ENCODE measurements at places on chromosomes 16 and 17.

DNA sequence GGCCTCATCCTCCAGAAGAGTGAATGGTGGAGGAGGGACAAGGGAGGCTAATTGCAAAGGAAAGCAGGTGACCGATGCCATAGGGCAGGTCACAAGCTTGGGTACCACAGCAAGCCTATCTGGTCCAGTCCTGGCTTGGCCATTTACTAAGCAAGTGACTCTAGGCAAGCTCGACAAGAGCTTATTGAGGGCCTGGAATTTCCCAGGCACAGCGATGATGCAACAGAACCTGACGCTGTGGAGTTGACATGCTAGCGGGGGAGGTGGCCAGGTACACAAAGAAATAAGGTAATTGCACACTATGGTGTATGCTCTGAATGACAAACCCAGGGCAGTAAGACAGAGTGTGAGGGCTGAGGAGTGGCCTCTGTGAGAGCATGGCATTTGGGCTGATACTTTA lies 98.5 kb downstream of the PGS1 start:
- no peak for DNase-seq

- no peak for DNase-seq
Observed at GRCh38 chr17:20092973-20093626, 83.9 kb downstream of the SPECC1 start.

DNA sequence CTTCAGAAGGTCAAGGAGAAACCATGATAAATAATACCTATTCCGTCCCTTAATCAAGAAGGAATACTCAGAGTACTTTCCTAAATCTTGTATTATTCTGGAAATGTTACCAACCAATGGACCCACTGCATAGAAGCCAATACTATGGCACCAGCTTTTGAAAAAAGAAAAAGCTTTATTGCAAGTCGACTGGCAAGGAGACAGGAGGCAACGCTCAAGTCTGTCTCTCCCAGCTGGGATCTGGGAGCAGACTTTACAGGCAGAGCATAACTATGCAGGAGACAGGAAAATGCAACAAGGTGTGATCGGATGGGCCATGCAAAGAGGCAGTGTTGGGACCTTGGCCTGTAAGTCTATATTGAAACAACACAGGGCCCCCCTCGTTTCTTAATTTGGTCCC lies 132.4 kb downstream of the CHD9NB start:
- no peak for DNase-seq

DNA sequence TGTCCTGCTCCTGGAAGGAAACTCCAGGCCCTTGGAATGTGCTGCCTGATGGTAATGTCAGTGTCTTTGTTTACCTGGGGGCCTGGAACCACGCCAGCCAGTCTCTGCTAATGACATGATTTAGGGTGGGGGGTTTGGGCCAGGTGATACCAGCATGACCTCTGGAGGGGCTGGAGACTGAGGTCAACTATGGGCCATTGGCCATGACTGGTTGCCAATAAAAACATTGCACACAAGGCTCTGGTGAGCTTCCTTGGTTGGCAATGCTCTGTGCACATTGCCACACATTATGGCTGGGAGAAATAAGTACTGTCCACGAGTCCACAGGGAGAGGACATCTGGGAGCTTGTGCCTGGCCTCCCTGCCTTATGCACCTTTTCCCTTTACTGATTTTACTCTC lies 52.5 kb downstream of the LITAF start:
- no peak for DNase-seq

DNA sequence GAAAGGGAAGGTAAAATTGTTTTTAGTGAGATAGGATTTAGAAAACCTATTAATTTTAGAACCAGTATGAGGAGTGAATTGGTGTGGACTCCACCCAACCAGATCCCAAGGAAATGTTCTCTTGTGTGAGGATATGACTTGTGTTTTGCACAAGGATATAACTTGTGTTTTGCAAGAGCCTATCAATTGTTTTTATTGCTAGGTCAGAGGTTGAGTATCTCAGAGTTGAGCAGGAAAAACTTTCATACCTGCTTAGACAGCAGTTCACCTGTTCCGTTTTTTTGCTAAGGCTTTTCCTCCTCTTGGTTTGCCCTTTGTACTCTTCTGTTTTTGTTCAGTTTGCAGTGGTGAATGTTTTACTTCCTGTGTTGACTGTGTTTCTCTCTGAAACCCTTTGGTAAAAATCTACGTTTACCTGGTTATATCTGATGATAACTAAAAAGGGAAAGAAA lies 5.1 kb downstream of the NBR1 start:
- no peak for DNase-seq

- DNase-seq, result peak; percentile 41
Observed at GRCh38 chr17:81510785-81511553, 1.6 kb downstream of the ACTG1 start.

- DNase-seq, result peak; percentile 89
Observed at GRCh38 chr17:18857864-18858566, at the start of gene PRPSAP2. TSS of gene PRPSAP2 (plus strand) at chr17:18858131. CDS start at chr17:18865834, 7,703 bp downstream.

DNA sequence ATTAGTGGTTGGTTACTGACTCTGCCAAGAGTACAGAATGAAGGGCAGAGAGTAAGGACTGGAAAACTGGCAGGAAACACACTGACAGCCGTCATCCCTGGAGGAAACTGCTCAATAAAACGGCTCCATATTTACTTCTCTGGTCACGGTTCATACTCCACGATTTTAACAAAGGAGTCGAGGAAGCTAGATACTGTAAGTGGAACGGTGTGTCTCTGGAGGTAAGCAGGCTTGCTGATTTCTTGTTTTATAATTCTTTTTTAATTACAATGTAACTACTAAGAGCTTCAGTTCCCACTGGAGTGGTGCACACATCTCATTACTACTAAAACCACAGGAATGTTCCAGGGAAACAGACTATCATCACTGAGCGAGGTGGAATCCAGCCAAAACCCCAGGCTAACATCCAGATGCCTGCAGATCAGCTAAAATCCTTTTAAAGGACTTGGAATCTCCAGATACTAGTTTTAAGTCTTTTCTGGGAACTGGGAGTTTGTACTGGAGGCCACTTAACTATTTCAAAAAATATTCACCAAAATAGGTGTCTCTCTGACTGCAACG lies 17.8 kb downstream of the SERPINF1 start:
- no peak for DNase-seq

DNA sequence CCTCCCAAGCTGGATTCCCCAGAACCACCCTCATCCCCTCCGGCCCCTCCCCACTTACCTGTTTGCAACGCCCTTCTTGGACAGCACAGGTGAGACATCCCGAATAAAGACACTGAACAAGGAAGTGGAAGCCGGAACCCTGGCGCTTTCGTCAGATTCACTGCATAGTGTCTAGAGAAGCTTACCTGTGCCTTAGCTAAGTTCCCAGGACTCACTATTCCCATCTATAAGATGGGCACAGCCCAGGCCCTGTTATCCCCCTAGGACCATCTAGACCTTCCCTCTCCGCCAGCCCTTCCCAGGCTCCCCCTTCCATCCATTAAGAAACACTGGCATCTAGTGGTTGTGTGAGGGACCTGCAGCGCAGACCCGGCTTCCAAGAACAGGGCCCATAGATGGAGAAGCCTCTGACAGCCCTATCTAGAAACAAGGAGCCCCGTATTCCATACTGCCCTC lies 26.9 kb upstream of the RPL38 start:
- peak; percentile 7 for DNase-seq

DNA sequence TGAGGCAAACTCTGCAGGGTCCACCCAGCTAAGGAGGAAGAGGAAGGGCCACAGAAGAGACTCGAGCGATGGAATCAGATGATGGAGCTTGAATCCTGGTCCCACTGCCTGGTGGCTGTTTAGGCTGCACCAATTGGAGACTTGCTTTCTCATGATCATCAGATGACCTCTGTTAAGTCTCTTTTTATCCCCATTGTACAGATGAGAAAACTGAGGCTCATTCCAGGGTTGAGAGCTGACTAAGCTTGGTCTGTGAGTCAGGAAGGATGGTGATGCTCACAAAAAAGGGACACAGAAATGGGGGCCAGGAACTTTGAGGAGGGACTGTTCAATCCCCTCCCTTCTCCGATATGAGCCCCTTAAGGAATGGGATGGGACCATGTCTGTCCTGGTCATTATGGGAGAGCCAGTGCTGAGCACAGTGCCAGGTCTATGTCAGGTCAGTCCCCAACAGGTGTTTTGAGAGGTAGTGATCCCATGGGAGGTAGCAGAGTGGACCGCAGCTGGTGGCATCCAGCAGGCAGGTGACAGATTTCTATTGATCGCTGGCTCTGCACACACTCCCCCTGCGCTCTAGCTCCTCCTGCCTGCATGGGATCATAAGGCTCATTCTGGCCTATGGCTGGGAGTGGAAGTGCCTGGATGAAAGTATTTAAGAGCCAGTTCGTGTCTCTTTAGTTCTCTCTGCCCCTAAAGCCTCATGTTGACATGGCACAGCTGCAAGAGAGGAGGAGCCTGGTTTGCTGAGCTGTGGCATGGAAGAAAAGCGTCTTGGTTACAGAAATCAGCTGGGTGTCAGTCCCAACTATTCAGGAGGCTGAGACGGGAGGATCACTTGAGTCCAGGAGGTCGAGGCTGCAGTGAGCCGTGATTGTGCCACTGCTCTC lies 27.2 kb downstream of the SNX20 start:
- DNase-seq, result no peak

DNA sequence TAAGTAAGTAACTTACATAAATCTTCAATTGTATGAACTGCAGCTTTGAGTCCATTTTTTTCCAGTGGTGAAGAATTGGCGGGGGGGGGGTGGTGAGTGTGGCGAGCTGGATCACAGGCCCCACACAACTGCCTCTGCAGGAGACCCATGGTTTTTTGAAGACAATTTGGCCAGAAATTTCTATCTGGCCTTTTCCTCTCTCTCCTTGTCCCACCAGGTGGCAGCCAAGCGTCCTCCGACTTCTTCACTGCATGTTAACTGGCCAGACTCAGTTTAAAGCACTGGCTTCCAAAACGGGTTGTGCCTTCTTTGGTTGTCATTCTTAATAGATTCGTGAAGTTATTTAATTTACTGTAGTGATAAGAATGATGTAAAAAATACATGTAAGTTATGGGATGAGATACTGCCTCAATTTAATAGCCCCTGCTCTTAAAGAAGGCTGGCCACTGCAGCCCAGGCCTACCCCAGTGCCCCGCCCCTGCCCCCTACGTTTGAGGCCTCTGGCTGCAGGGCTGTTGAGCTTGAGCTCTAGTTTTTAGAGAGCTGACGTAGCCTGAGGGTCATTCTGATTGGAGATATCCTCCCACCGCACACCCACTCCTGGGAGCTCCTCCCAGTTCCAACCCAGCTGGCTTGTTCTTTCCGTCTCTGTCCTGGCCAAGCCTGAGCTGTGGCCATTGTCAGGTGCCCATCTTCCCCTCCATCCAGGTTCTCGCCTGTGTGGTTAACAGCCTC lies 36.4 kb downstream of the AKAP1 start:
- DNase-seq, result no peak

Measured in activated naive CD4-positive, alpha-beta T cell (primary cell).